ENCODE measurements at places on chromosomes 4 and X.

DNA sequence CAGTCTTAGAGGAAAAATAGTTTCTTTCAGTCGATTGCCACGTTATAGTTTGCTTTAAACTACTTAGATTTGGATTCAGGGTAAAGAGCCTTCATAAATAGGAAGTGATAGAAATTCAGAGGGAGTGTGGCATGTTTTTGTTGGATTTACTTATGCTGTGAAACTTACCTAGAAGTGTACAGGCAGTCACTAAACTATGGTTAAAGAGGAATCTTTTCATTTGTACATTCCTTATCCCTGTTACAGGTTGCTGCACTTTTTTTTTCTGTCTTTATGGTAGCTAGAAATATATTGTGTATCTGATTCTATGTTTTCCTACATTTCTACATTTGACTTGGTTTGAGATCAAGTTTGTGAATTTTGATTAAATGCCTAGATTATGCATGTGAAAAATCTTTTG, 19.1 kb downstream of the WWC2 start:
- no peak for DNase-seq

GRCh38 chrX:108257556-108257955, 166.0 kb downstream of the ATG4A start:
- DNase-seq, result no peak

DNA sequence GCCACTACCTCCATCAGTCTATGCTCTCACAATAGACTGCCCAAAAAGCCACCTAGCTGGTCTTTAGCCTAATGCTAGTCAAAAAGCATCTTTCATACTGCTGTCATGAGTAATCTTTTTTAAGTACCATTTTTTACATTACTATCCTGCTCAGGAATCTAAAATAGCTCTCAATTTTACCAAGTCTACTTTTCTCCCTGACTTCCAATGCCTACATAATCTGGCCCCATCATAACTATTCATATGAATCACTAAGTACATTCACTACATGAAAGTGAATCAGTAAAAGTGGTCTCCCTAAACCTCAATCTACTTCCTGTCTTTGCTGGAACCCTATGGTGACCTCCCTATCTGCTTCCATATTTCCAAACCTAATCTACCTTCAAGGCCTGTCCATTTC, 105.9 kb downstream of the THOC2 start:
- DNase-seq, result no peak

DNA sequence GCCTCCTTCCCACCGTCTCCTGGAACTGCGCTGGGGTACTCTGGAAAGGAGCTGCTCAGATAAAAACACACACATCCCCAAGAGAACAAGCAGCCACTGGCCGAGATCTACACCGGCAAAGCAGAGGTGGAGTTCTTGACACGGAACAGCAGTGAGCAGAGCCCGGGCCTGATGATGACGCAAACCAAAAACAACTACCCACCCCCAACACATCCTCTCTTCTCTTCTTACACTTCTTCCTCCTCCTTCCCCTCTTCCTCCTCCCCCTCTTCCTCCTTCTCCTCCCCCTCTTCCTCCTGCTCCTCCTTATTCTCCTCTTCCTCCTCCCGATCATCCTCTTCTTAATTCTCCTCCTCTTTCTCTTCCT, 4.6 kb downstream of the PNMA5 start:
- no peak for DNase-seq

DNA sequence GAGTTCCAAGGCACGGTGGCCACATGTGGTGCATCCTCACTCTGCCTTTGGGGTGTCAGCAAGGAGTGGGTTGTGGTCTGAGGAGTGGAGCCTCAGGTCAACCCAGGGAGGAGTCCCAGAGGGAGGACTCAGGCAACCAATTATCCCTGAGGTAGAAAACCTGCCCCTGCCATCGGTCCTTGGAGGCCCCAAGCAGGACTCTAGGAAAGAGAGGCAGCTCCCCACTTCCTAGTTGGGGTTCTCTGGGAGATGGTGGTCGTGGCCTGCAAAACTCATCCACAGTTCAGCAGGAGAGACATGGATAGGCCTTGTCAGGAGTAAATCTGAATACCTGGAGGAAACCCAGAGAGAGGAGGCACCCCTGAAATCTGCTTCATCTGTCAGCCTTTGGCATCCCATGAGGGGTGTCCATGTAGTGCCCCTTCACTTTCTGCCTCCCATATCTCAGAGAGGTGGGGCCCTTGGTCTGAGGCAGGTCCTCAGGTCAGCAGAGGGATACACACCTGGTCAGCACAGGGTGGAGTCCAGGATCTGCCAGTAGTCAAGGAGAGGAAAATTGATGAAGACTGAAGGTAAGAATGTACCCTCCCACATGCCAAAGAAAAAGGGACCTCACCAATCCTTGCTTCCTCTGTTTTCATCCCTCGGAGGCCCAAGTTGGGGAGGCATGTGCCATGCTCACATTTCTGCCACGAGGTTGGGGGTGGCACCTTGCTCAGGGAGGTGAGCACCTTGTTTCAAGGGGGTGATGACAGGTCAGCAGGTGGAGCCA, 1.6 kb downstream of the MAGEA11 start:
- no peak for DNase-seq

- no peak for DNase-seq
Observed at GRCh38 chr4:146311238-146311970, 97.1 kb downstream of the REELD1 start.

DNA sequence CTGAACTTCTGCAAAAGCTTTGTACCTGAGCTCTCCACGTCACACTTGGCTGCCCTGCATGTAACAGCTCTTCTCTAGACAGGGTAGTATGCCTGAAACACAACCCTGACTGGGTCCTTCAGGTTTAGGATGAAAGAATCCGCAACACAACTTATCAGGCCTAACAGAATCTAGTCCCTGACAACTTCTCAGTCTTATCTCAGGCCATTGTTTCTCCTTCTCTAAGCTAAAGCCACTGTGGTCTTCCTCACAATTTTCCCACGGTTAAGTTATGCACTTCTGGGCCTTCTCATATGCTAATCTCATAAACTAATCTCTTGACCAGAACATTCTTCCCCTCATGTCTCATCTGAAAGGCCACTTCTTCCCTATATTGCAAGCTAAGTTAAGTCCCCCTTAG, 10.8 kb upstream of the TMPRSS11B start:
- DNase-seq, result no peak

- no peak for DNase-seq
Observed at GRCh38 chrX:125005863-125006262, 313.8 kb upstream of the TEX13C start.

GRCh38 chr4:166657261-166657660, 577.0 kb downstream of the SPOCK3 start:
- peak; percentile 1 for DNase-seq

DNA sequence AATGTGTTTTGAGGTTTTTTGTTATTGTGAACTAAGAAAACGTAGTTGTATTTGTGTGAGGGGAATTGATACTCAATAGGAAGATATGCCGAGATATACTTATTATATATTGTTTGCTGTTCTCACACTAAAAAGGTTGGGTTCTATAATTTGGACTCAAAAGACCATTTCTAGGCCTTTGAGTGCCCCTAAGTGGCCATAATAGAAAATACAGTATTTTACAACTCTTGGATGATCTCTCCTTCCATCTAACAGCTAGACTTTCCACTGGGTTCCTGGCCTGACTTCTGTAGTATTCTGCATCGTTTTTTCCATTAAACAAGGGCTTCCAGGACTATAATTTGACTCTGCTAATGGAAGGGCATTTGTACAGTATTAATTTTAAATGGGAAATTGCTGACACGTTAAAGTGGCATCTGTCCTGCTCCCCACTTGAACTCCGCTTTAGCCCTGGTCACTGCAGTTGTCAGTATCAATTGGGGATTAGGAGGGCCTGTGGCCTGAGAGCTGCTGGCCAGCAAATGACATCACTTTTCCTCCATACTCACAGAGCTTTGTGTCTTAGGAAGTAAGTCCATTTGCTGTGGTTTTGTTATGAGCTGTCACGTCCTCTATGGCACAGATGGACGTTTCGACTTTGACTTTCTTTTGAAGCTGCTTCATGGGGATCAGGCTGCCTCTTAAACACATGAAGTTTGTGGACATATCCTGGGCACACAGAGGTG, 176.9 kb downstream of the SLIT2 start:
- DNase-seq, result no peak

GRCh38 chrX:44843753-44844152, at the start of gene DUSP21:
Gene DUSP21 (plus strand): TSS chrX:44844021. CDS start chrX:44844133, 112 bp downstream.
- DNase-seq, result no peak

DNA sequence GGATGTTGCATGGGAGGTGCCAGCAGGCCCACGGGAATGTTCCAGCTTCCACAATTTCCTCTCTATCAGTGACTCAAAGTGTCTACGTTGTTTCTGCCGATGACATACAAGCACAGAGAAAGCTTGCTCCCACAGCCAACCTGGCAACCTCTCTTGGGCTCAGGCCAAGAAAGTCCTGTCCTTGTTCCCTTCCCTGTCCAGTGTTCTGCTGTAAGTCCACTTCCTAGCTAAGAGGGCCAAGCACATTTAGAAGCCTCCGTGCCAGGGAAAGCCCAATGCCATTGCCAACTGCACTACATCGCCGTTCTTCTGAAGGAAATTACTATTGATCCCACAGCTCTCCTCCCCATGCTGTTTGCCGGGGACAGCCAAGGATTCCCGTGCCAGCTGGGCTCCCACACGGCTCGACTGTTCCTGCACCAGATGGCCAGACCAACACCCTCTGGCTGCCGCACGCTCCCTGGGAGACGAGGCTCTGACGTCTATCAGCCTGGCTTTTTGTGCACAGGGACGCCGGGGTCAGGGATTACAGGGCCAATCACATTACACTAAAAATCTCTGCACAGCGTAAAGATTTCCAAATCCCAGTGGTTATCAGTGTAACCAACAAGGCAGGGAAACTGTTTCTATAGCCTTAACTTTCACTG, 284.0 kb downstream of the BCOR start:
- no peak for DNase-seq

DNA sequence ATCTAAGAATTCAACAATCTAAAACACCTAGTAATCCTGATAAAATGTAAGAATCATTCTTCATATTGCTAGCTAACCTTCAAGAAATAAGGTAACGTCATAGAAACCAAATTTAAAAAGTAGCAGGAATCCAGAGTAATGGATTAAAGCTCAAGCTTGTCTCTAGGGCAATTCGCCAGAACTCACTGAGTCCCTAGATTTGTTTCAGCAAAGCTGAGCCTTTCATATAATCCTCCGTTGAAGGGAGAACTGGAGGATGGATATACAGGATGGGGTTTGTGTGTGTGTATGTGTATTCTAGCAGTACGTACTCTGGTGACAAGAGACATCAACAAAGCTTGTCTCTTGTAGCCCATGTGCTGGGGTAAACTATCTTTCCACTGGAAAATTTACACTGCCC, 2173.5 kb upstream of the AGA start:
- DNase-seq, result no peak

GRCh38 chrX:137043736-137044135, 9.9 kb upstream of the GPR101 start:
- no peak for DNase-seq

Data from amniotic stem cell (primary cell).